ENCODE measurements at places on chromosomes 2 and 18.

DNA sequence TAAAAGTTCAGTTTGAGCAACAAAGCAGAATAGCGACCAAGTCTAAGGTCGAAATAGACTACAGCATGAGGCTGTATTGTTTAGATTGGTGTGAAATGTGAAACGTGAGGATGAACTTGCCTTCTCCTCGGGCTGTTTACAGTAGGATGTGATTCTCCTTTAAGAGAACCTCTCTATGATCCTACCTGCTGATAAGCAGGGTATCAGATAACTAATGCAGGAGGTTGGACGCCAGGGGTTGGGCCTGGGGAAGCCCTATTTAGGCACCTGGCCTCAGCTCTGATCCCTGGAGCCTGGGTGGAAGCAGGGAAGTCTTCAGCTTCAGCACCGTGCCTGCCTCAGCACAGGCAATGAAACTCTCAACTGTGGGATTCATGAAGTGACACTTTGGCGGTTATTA, 11.4 kb downstream of the CRYGD start:
- DNase-seq: no peak

DNA sequence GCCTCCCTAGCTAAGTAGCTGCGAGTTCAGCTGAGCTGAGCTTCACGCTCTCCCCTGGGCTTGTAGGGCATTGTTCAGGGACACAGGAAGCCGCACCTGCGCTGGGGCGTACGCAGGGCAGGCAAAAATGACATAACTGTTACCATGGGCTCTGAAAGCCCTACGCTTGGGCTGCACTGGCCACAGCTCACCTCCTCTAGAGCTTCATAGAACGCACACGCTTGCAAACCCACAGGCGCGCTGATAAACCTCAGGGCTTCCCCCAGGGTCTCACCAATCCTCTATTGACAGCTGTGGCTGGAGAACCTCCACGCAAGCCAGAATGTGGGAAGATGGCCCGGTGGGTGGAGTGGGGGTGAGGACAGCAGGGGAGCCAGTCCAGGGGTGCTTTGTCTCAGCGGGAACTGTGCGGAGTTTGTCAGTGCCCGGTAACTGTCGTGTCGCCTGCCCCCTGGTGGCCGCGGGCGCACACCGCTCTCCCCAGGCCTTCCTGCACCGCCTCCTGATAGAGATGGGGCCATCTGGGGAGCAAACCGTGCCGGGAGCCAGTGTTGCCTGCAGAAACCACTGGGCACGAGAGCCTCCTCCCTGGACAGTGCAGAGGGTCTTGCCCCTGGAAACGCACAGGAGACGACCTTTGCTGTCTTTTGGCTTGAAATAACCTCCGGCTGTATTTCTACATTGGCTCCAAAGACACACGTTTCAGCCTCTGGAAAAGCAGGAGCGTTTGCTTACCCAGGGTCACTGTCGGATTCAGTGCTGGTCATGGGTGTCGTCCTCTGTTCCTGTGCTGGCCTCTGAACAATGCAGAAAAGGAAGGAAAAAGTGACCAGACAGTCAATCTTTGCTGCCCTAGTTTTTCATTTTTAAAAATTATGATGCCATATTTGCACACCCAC, 17.0 kb upstream of the CIDEA start:
- peak; percentile 36 for DNase-seq

- no peak for DNase-seq
Observed at GRCh38 chr2:101011152-101011551, 9.1 kb downstream of the RPL31 start.

GRCh38 chr2:8544786-8545694, 136.8 kb upstream of the ID2 start:
- peak; percentile 93 for DNase-seq

- no peak for DNase-seq
Observed at GRCh38 chr2:58268685-58269084, 27.6 kb upstream of the FANCL start.

GRCh38 chr2:29000481-29000880, 19.4 kb downstream of the TOGARAM2 start:
- peak; percentile 18 for DNase-seq

DNA sequence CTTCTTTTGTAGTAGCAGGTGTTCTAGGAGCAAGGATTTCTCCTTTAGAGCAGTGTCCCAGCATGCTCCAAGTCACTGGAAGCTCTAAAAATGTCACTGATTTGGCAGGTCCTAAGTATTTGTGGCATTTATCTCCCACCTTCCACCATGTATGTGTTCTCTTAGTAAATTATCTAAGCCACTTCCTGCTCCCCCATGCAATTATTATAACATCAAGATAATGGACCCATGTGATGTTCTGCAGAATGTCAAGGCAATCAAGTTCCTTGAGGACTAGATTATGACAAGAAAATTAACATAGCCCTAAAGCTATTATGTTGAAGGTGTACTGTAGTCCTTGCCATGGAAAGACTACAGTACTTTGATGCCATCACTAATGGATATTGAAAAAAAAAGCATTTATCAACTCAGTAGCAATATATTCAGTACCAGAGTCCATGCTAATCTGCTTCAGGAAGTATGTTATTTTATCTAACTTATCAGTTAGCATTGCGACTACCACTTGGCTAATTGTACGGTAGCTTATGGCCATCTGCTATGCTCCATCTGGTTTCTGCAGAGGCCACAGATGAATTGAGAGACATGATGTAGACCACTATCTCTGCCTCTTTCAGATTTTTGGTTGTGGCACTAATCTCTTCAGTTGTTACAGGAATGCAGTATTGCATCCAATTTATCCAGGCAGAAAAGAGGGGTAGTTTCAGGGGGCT, 56.7 kb downstream of the GPR39 start:
- DNase-seq: no peak

DNA sequence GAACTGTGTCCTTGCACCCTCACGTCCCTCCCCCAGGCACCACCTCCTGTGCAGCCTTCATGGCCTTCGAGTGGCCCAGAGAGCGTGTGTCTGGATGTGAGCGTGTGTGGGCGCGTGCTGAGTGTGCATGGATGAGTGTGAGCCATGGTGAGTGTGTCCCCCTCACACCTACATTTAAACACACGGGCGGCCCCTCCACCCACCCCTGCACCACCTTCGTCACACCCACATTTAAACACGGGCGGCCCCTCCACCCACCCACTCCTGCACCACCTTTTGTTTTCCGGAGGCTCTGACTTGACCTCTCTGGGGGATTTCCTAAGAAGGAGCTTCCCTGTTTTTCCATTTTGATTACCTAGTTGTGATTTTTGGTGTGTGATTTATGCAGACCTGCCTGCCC, 17.8 kb downstream of the DTYMK start:
- no peak for DNase-seq

DNA sequence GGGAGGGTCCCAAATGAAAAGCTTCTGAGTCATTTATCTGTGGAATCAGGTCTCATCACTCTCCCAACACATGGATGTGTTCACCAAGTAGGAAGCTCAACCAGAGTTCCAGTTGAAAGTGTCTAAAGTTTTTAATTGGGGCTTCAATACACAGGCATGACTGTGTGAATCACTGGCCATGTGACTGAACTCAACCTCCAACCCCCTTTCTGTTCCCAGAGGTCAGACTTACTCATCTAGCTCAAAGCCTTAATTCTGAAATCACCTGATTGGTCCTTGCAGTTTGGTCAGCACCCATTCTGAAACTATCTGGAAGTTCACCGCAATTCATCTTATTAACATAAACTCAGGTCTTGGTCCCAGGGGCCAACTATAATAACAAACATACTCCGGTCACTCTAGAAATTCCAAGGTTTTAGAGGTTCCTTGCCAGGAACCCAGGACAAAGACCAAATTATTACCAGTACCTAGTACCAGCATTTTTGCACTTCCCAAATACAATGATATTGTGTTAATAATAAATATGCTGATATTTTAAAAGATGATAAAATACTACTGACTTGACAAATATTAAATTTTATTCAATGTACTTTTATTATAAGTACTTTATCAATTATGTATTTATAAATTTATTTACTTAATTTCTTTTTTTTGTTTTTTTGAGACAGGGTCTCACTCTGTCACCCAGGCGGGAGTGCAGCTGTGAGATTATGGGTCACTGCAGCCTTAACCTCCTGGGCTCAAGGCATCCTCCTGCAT, 10.7 kb upstream of the RBM45 start:
- peak; percentile 1 for DNase-seq

DNA sequence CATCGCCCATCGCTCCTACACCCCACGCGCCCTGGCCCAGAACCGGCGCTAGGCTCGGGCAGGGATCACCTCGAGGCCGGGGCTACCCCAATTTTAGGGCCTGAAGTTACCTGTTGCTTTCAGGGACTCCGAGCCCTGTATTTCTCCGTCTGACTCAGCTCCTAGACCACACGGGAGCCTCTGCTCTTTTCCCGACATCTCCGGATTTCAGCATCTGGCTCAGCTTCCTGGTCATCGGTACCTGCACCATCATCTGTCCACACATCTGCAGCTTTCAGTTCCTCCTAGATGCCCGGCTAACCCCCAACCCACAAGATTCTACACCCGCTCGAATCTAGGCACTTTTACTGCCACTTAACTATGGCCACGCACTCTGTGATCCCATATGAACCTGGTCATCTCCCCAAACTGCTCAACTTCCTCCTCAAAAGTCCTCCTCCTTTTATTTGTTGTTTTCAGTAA, 12.1 kb upstream of the HMSD start:
- no peak for DNase-seq

DNA sequence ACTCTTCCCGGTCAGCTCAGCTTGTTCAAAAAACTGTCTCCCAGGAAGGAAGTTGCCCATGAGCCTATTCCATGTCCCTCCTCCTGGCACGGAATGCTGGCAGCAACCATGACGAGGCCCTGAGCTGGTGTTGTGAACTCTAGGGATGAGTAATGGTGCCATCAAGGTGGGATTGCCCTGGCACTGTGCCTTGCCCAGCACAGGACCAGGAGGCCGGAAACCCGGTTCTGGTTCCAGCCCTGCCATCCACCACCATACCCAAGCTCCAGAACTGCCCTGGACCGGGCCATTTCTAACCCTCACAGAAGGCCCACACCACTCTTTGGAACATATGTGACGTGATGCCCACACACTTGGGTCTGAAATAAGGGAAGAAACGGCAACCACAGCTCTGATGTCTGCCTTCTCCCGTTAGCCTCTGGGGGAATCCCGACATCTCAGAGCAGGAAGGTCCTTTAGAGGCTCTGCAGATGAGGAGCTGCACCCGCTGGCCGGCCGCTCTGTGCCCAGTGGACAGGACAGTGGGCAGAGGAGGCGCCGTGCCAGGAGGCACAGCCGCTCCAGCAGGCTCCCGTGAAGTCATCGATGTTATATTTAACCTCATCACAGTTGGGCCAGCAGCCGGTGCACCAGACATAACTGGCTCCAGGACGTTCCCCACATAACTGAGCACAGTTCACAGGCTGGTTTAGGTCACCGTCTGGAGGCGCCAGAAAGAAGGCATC, 462.1 kb upstream of the ID2 start:
- no peak for DNase-seq

DNA sequence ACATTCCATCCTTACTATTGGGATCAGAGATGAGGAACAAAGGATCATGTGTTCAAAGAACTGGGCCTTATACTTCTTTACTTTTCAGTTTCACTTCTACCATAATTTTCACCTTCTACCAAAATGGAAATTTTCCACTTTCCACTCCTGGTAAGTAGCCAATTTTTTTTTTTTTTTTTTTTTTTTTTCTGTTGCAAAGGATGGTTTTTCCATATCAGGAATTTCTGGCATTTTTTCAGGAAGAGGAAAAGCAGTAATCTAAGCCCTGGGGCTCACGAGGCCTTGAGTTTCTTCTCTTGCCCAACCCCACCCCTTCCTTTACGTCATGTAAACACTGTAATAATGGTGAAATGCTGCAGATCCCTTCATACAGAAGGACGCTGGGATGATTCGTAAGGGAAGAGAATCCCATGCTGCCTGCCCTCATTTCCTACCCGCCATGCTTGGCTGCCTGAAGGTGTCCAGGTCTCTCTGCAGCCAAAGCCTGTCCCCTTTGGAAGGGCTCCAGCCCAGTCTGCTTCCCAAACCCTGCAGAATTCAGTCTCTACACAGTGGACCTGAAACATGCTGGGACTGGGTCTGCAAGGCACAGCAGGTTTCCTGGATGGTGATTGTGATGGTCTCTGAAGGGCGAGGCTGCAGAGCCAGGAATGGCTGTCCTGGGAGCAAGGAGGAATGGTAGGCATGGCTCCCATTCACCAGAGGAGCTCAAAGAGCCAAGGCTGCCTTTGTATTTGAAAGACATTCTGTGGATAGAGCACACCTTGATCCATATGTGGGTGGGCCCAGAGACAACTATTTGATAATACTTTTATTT, 57.0 kb downstream of the EFR3B start:
- peak; percentile 80 for DNase-seq

DNA sequence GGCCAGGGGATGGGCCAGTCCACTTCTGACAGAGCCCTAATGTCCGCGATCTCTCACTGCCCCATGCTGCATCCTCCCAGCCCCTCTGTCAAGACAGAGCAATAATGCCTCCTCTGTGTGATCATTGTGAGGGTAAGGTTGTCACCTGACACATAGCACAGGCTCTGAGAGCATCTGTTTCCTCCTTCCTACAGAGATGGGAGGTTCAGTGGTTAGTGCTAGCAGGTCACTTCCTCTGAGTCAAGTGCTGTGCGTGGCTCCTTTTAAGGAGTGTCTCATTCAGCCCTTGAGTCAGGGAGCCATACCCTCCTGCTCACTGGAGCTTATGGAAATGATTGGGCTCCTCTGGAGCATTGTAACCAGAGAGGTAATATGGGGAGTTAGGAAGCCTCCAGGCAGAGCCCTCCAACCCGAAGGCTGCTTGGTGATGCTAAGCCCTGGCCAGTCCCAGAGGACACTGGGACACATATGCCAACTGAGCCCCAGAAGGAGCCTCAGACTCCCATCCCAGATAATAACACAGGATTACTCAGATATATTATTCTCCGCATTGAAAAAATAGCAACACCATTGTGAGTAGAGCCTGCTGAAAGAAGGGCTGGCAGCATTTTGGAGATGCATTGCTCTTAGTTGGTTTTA, 189.0 kb downstream of the GALNT1 start:
- no peak for DNase-seq

DNA sequence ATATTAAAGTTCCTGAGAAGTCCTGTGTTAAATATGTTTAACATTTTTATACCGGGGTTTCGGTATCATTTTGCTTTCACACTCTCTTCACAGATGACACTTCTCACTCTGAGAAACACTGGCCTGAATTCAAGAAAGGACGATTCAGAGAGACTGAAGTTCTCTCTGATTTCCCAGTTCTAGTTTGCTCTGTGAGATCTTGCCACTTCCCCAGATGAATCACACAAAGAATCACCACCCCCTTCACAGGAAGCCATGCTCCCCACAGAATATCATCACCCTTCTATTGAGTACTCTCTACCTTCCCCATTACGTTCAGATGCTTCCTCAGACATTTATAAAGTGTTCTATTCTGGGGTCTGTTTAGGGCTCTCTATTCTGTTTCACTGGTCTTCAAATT, 16.1 kb upstream of the CD207 start:
- DNase-seq: no peak

DNA sequence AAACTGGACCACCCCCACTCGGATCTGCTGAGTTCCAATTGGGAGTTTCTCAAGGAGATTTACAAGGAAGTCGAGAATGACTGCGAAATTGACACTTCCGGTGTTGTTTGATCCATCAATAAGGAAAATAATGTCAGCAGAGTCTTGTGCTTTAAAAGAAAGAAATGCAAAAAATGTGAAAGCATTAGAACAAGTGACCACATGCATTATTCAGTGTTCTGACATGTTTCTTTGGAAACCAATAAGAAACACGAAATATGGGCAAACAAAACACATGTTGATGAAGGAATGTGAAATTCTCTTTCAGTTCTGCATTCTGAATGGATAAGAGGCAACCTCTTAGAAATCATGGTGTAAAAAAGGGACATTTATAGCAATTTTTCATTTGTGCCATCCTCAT, 25.9 kb downstream of the COL6A3 start:
- no peak for DNase-seq

GRCh38 chr2:237540823-237541222, 25.6 kb upstream of the PRLH start:
- peak; percentile 60 for DNase-seq
